ENCODE measurements at places on chromosomes 11 and 22.

DNA sequence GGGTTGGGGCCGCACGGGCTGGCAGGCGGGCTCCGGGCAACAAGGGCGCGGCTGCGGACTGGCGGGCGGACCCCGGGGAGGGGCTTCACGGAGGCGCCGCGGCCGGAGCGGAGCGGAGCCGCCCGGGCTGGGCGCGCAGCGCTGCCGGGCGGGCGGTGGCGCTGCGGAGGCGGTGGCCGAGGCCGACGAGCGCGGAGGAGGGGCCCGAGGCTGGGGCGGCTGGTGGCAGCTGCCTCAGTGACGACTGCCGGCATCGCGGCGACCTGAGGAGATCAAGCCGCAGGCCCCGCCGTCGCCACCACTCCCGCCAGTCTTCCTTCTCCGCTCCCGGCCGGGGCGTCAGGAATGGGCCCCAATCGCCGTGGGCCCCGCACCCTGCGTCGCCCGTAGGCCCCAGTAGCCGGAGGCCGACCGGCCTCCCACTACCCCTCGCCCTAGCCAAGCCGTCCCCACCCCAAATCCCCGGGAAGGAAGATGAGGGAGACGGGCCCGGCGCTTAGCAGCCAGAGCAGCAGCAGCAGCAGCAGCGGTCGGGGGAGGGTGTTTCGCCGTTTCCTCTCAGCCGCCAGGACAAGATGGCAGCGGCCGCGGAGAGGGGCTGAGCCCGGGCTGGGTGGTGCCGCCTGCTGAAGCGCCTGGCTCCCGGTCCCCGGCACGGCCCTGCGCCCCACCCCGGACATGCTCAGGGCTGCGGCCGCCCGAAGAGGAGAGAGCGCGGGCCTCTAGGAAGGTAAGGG lies at the start of gene HIPK3:
Gene HIPK3, plus strand, starts transcription at position 222 of the 737 bp plus-strand sequence.
- DNase-seq, result peak; percentile 57

GRCh38 chr11:14578541-14578956 lies 58.4 kb upstream of the PSMA1 start:
- peak; percentile 17 for DNase-seq

- DNase-seq, result no peak
These were observed 31.9 kb downstream of the IL18BP start for GRCh38 chr11:72030472-72031045.

- DNase-seq, result no peak
These were observed 95.9 kb downstream of the TIMP3 start for GRCh38 chr22:32897400-32897799.

DNA sequence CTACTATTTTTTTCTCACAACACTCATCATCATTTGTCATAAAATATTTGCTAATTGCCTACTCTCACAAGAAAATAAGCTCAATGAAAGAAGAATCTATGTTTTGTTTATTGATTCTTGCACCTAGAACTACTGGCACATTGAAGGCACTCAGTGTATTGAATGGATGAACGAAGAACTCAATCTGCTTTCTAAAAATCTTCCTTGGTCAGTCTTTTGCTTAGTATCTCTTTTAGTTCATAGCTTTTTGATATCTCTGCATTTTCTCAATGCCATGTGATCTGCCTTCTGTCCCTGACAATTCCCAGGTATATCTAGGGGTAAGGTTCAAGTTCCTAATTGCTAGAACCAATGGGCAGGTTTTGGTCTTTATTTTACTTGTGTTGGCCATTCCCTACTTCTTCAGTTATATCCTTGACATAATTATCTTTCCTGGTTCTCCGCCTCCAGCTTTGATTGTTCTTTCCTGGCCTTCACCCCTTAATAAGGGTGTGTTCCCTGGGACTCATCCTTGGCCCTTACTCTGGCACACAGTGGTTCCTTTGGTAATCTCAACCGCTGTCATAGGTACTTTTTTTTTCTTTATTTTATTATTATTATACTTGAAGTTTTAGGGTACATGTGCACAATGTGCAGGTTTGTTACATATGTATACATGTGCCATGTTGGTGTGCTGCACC lies 96.4 kb downstream of the CCDC83 start:
- no peak for DNase-seq

GRCh38 chr22:23718371-23719165 lies 27.8 kb downstream of the RGL4 start:
- no peak for DNase-seq

DNA sequence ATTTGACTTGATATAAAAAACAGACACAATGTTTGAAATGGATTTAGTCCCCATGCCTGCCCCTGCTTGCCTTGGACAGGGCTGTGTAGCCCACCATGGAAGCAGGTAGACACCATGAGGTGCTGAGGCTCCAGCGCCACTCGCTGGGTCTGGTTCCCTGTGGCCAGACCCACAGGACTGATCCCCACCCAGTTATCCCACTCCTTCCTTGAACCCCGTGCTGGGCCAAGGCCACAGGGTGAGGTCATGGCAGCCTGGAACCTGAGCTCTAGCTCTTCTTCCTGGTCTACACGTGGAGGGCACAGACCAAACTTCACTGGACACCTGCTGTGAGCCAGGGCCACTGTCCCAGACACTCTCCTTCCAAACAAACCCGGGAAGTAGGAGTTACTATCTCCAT lies 42.5 kb downstream of the GAB4 start:
- DNase-seq, result no peak

DNA sequence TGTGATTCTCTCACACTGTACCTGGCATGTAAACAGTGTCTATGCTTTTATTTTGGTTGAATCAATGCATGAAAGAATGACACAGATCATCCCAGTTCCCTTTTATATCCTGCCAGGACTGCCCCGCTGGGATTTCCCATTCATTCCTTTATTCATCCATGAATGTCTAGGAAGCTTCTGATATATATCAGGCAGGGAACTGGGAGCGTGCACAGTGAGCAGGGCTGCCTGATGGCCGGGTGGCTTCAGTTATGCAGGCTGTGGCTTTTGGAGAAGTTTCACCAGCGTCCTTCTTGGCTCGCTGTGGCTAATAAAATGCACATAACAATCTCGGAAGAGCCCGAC lies 789.0 kb downstream of the TBC1D22A start:
- DNase-seq, result no peak

DNA sequence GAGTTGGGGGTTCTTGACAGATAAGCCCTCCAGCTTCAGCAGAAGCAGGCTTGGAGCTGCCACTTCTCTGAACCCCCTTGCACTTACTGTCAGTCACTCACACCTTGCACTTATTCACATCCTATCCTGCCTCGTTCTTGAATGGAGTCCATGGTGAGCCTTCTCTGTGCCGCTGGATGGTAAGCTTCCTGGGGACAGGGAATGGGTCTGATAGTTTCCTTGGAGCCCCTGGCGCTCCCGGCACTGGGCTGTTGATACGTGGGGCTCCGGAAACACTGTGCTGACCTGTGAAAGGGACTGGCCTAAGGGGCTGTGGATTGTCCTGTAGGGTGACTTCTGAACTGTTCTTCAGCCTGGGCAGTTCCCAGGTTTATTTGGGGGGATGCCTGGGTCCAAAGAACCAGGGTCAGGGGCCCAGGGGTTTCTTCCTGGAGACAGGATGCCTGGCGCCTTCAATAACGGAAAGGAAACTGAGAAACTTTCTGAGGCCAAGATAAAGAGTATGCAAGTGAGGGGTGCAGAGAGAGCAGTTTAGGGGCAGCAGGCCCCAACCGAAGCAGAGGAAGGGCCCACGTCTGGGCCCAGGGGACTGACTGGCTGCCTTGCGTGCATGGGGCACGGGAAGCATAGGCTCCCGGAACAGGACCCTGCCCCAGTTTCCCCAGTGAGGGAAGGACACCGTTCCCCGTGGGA lies 709 bp upstream of the ST3GAL4 start:
- DNase-seq, result no peak

DNA sequence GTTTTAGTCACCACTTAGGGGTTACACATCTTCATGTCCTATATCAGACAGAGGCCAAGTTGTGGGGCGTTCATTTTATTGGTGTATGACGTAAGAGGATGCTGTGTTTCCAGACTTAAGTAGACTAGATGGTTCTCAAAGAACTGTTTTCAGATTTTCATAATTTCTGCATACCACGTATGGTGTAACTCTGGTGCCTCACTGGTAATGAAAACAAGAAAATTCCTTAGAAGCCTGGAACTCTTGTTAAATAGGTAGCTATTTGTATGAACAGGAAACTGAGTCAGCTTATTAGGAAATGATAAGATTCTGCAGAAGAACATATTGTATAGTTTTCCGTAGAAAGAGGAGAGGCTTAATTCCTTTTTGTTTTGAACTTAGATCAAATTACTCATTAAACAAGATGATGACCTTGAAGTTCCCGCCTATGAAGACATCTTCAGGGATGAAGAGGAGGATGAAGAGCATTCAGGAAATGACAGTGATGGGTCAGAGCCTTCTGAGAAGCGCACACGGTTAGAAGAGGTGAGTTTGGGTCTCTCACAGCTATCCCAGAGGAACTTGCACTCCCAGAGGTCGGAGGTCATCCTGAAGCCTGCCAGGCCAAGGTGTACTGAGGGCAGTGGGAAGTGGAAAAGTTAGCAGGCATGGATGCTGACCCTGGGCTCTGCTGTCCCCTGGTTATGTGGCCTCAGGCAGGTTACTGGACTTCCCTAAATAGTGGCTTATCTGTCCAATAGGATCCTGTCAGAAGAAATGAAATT lies 3.9 kb downstream of the CDC45 start:
- no peak for DNase-seq

- DNase-seq, result no peak
These were observed 35.0 kb downstream of the INTS4 start for GRCh38 chr11:77959434-77959833.

- DNase-seq, result no peak
These were observed at the start of gene IL18BP for GRCh38 chr11:71998649-71999310. IL18BP (plus strand) TSS chr11:71998909; CDS start chr11:71999985, 1,076 bp downstream.

- DNase-seq, result no peak
These were observed 8.1 kb downstream of the SCN2B start for GRCh38 chr11:118168316-118168715.

DNA sequence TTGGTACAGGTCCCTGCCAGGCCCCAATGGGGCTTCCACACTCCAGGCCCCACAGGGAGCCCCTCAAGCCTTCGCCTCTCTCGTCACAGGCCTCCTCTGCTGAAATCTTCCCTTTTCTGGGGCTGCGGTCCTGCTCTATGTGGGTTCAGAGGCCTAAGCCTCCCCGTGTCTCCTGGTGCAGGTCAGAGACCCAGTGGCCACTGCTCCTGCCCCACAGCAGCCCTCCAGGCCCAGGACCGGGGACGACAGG lies 5.9 kb upstream of the IFITM3 start:
- no peak for DNase-seq

DNA sequence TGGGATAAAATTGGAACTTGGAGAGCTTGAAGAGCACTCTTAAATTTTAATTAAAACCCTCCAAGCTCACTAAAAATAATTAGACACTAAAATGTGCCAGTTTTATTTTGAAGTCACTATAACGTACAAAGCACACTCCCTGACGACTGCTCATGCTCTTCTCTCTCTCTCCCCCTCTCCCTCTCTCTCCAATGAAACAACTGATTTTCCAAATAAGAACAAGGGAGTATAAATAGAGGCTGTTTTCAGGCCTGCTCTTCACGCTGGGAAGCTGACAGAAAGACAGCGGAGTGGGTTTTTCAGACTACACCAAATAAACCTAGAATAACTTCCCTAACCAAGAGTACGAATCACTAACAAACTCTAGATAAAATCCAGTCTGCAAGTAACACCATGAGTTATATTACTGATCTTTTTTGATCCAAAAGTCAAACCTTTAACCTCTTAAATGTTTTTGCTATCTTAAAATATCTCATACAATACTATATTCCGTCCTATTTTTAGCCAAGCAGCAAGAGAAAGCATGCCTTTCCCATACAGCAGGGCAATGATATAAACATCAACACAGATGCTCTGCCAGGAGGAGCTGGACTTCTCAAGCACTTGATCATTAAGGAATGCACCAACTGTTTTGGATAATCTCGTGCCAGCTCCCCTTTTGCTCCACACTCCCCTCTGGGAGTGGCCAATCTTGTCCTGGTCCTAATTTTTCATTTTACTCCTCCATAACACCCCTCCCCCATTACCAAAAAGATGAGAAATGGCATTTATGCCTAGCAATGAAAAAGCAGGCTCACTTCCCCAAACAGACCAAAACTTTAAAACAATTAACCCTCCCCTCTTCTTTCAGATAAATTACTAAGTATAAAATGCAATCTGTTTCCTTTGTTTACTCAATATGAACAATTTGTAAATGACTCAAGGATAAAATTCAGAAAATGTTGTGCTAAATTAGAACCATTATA lies 116.9 kb downstream of the SOX6 start:
- DNase-seq, result peak; percentile 61

DNA sequence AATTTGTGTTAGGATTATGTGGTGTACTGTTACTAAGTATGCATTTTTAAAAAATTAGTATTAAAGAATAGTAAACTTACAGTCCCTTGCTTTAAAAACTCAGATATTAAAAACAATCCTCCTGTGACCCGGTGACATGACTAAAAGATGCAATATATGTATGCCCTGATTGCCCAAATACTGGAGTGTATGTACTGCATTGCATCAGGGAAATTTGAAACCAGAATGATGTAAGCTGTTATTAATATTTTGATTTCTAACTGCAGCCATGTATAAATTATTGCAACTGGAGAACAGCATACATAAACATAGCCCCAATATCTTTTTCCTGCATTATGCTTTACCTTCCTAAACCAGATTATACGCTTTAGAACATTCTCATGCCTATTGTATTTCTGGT lies 3.7 kb upstream of the HSPA8 start:
- DNase-seq, result no peak

GRCh38 chr11:96035031-96035739 lies 111.3 kb upstream of the MTMR2 start:
- no peak for DNase-seq

DNA sequence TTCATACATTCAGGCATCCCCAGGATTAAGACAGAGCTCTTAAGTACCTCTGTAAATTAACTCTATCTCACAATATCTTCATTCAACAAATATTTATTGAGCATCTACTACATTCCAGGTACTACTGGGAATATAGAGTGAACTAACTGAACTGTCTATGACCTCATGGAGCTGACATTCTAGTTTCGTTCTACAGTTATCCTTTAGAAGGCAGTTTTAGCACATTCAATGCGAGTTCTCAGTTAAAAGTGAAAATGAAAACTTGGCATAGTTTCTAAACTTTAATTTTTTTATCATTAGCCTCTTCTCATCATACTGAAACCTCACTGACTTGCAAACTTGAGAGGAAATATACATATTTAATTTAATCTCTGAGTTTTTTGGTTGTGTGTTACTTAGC lies 10.7 kb upstream of the MS4A6E start:
- DNase-seq, result no peak

Data from NCI-H1694 treated with DMSO at 0.1 percent for 48 hours (cell line).